ENCODE measurements at places on chromosomes 3 and 15. TPM values are rescaled to one million over a fixed set of nuclear protein-coding genes. Genes with fewer than 3 reads are reported as not detected.
A peak's percentile ranks its signal among the peaks of the same experiment; 100 is the strongest.

PCLAF gene
- 47.3 TPM for polyA plus RNA-seq

RAB6B gene
- 7.3 TPM for polyA plus RNA-seq

SV2B gene
- polyA plus RNA-seq = 1.3 TPM

HACD2 gene
- polyA plus RNA-seq = 44.7 TPM

SCN11A gene
- polyA plus RNA-seq = 0.97 TPM

DOCK3 gene
- polyA plus RNA-seq = 1.2 TPM

GPR156 gene
- 2.2 TPM for polyA plus RNA-seq

NTRK3 gene
- 6.9 TPM for polyA plus RNA-seq

CCDC13 gene
- 2.9 TPM for polyA plus RNA-seq

DNA sequence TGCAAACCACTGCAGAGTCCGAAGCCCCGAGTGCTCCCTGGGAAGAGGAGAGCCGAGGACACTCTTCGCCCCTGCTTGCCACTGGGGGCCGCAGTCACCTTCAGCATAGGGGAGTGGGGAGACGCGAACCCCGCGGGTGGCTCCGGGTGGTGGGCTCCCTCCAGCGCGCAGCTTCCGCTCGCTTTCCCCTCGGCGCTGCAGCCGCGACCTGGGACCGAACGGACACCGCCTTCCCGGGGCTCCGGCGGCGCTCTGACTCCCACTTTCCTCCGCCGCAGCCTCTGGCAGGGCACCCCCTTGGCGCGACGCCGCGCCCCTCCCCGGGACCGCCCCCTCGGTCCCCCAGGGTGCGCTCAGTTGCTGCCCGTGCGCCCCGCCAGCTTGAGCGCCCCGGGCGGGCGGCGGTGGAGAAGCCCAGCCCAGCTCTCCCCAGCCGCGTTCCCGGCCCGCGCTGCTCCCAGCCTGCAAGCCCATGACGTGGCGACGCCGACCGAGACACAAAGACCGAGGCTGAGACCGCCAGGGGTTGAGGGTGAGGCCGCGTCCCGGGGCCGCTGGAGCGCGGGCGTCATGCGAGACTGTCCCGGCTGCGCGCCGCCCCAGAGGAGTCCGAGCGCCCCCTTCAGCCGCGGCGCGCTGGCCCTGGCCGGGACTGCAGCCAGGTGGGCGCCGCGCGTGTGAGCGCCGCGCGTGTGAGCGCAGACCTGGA, at the start of gene MINAR1:
TSS of gene MINAR1 (plus strand) at position 701 of the 709 bp plus-strand sequence. CDS start 23,812 bp downstream, outside the sequence.
- peak; percentile 20 for DNase-seq

GRCh38 chr15:77486542-77487468, 66.1 kb downstream of the HMG20A start:
- no peak for DNase-seq

DNA sequence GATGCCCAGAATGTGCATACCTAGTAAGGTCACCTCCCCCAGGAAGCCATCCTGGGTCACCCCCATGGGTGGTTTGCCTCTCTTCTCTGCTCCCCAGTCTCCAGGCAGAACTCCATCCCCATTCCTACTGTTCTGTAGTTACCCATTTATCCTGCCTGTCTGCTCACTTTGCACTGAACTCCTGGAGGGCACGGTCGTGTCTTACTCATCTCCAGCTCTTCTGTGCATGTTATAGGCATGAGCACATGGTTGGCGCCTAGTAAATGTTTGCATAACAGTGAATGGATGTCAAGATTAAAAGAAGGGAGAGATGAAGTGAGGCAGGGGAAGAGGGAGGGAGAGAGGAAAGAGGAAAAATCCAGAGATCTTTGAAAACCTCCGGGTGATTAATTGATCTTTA, 208.4 kb upstream of the TRIM42 start:
- no peak for DNase-seq

- no peak for DNase-seq
These were observed 1.3 kb downstream of the DENND6A start for GRCh38 chr3:57691411-57692132.

DNA sequence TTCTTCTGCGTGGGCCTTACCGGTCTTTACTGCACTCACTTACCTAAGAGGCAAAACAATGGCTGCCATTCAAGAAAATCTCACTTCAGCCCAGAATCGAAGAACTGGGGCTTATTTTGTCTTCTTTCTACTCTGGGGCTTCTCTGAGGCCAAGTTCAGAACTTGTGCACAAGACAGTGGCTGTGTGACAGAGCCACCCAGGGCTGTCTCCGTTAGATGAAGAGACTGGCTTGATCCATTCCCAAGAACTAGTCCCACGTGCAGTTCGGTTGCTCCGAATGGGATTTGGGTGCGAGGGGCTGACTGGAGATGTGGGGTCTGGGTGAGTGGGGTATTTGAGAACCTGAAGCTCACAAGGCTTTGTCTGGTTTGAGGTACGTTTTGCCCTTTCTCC, 795 bp upstream of the TCF12 start:
- no peak for DNase-seq

DNA sequence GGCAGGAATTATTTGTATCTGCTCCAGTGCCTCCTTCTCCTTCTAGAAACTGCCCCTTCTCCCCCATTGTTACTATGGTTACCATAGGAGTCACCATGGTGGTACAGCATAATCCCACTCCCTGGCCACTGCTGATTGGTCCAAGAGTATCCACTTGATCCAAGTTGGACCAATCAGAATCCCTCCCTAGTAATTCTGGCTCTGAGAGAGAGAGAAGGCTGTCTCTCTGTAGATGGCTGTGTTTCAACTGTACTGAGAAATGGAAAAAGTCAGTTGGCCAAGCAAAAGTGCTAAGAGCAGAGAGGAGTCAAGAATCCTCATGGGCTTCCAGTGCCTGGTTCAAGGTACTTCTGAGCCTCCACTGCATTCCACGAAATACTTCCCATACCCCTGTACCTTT, 120.6 kb upstream of the SPATA12 start:
- no peak for DNase-seq

DNA sequence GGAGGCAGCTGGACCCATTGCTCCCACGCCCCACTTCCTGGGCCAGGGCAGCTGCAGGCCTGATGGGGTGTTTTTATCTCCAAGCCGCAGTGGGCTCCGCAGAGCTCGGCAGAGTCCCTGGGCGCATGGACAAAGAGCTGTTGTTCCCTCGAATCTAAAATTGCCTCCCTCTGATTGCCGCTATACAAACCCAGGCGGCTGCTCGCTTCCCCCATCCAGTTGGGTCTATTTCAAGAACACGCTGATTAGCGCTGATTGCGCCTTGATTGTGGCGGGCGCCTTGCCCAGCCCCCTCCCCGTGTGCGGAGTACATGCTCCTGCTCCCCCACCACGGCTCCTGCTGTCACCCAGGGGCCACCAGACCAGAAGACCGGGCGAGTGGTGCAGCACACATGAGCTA, 43.4 kb upstream of the SLC6A1 start:
- no peak for DNase-seq

- no peak for DNase-seq
These were observed 141.4 kb downstream of the RBPMS2 start for GRCh38 chr15:64634027-64634426.

GRCh38 chr3:184717399-184717983, 5.6 kb upstream of the MAGEF1 start:
- DNase-seq = no peak
